ENCODE measurements at places on chromosomes 4 and X. TPM values are rescaled to one million over a fixed set of nuclear protein-coding genes. Genes with fewer than 3 reads are reported as not detected.
A peak's percentile ranks its signal among the peaks of the same experiment; 100 is the strongest.

GRCh38 chr4:105197777-105198176 is 51.1 kb downstream of the TET2 start:
- no peak for DNase-seq

- no peak for DNase-seq
Measured at GRCh38 chr4:31617667-31618066, 897.5 kb downstream of the PCDH7 start.

DNA sequence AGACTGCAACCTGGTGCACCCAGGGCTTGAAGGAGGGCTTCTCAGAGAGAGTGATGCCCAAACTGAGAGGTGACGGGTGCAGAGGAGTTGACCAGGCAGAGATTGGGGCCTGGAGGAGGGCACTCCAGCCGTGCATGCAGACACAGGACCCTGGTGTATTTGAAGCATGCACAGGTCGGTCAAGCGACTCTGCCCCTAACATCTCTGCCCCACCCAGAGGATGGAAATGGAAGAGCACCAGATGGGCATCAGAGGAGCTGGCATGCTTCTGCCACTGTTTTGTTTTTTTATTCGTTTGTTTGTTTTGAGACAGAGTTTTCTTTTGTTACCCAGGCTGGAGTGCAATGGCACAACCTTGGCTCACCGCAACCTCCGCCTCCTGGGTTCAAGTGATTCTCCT is 320.9 kb downstream of the EVC2 start:
- no peak for DNase-seq

DNA sequence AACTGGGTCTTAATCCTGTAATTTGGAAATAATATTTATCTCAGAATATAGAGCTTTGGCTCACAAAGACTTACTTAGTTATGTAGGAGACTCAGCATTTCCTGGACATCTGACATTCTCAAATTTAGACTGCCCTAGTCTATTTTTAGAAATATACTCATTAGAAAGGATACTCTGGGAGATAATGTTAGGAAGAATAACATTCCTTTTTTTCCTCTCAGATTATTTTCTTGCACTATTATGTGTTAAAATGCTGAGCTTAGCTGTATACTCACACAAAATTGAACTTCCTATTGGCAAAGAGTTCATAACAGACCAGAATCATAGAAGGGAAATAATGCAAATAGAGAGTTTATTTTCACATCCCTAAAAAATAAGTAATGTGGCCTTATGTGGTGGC is 1424.9 kb upstream of the PCDH7 start:
- DNase-seq: no peak

- DNase-seq: no peak
Measured at GRCh38 chr4:97662133-97662532, 481.1 kb downstream of the STPG2 start.

DNA sequence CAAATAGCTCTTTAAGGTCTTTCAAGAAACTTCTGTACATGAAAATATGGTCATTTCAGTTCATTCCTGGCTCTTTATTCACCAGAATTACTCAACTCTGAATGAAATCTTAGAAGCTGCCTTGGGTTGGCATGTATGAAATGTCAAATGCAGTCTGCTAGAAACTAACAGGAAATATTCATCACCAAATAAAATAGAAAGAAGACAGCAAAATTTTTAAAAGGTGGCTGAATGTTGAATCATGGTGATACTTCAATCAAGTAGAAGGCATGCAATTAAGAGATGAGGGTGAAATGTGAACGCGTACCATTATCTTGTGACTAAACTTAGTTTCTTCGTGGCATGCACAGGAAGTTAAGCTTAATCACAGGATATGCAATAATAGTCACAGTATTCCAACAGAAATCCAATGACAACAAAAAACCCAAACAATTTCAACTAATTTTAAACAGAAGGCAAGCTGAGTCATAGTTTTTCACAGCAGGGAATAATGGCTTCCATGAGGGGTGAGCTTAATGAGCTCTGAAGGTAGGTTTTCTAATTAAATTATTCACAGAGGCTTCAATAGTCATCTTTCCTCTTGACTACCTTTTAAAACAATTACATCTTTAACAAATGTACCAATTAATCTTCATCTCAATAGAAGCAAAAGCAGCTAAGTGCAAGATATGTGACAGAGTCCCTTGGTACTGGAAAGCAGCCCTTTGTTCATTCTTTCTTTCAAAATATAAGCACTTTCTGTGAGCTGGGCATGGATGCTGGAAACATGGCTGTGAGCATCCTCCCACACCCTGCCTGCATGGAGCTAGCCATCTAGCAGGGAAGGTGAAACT is 44.5 kb downstream of the SCFD2 start:
- DNase-seq: no peak

GRCh38 chr4:53195815-53196661 is 169.8 kb downstream of the SCFD2 start:
- DNase-seq: no peak

DNA sequence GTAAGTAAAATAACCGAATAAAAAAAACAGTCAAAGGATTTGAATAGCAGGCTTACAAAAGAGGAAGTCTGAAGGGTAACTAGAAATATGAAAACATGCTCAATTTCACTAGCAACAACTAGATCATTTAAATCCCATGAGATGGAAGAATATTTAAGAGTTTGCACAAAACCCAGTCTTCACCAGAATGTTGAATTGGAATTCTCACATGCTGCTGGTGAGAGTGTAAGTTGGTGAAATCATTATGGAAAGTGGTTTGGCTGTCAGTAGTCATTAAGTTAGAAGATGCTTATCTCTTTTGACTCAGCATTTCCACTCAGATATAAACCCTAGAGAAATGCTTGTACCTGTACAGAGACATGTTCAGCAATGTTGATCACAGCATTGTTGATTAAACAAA is 110.1 kb downstream of the PGRMC2 start:
- no peak for DNase-seq

- no peak for DNase-seq
Measured at GRCh38 chr4:7411896-7412553, 22.7 kb downstream of the PSAPL1 start.

- peak; percentile 65 for DNase-seq
Measured at GRCh38 chr4:46329118-46329976, 60.6 kb downstream of the GABRA2 start.

- no peak for DNase-seq
Measured at GRCh38 chrX:115362334-115363095, 73.0 kb downstream of the LUZP4 start.

- DNase-seq: no peak
Measured at GRCh38 chr4:154073107-154073822, 284.4 kb upstream of the SFRP2 start.

Gene ERAS
- 0.07 TPM for polyA plus RNA-seq

Gene EGF
- 0.48 TPM for polyA plus RNA-seq

Gene SPACA5
- not detected for polyA plus RNA-seq

Gene MAGEA1
- polyA plus RNA-seq: not detected

Gene TNIP3
- polyA plus RNA-seq: 0.32 TPM

Gene NEXMIF
- under 0.01 TPM for polyA plus RNA-seq
